ENCODE measurements at places on chromosomes 6 and 20. TPM values are rescaled to one million over a fixed set of nuclear protein-coding genes. Genes with fewer than 3 reads are reported as not detected.

The OOEP gene
- polyA plus RNA-seq = not detected

The COX4I2 gene
- 13.2 TPM for polyA plus RNA-seq

- no peak overlapping the region for H3K4me3 ChIP-seq
- no peaks in the 10 kb centered on the region for H3K27me3 ChIP-seq
- H3K36me3 ChIP-seq = no peaks in the 10 kb centered on the region
- H3K4me1 ChIP-seq = no peaks in the 10 kb centered on the region
- DNase-seq = no peak
- no peak overlapping the region for H3K27ac ChIP-seq
Measured at GRCh38 chr6:25487012-25487411, 165.0 kb upstream of the SCGN start.

DNA sequence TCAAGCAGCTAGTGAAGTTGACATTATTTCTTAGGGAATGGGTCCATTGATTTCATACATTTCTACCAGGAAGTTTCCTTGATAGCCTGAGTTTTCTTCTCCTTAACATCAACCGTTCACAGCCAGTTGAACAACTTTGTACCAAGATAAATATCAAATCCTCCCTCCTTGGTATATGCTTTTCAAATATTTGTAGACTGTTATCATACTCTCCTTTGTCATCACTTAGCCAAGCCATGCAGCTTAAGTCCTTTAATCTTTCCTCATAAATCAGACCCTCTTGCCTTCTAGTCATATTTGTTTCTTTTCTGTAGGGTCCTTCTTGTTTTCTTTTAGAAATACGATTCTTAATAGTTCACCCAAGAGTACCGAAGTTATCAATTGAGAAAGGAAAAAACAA is 25.6 kb downstream of the RFX6 start:
- no peak for DNase-seq
- H3K4me3 ChIP-seq = no peak overlapping the region
- H3K4me1 ChIP-seq = no peaks in the 10 kb centered on the region
- H3K27ac ChIP-seq = no peak overlapping the region
- H3K27me3 ChIP-seq = no peaks in the 10 kb centered on the region

DNA sequence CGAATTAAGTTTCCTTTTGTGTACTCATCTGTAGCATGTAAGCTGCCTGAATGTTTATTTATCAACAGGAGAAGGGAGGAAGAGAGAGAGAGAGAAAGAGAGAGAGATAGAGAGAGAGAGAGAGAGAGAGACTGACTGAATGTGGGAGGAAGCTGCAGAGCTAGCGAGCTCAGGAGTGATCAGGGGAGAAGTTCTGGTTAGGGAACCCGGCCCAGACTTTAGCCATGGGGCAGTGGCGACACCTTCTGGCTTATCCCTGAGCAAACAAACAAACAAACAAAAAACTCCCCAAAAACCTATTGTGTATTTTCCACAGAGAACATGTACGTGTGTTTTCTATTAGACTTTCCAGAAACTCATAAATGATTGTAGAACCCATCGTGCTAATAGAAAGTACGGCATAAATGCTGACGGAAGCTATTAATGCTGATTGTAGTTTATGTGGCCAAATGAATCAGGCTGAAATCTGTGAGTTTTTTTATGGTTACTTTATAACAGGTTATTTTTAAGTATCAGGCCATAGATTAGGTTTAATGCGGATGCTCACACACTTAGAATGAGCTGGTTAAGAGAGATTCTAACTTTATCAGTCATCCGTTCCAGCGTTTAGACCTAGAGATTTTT is 92.8 kb downstream of the CLIC5 start:
- no peaks in the 10 kb centered on the region for H3K27me3 ChIP-seq
- peak; percentile 59 for DNase-seq
- H3K27ac ChIP-seq = no peak overlapping the region
- peaks cover 26% of the 10 kb centered on the region for H3K4me1 ChIP-seq

- H3K4me1 ChIP-seq = peaks cover 18% of the 10 kb centered on the region
- no peak overlapping the region for H3K4me3 ChIP-seq
Measured at GRCh38 chr20:45937765-45938164, 3.3 kb downstream of the PCIF1 start.

DNA sequence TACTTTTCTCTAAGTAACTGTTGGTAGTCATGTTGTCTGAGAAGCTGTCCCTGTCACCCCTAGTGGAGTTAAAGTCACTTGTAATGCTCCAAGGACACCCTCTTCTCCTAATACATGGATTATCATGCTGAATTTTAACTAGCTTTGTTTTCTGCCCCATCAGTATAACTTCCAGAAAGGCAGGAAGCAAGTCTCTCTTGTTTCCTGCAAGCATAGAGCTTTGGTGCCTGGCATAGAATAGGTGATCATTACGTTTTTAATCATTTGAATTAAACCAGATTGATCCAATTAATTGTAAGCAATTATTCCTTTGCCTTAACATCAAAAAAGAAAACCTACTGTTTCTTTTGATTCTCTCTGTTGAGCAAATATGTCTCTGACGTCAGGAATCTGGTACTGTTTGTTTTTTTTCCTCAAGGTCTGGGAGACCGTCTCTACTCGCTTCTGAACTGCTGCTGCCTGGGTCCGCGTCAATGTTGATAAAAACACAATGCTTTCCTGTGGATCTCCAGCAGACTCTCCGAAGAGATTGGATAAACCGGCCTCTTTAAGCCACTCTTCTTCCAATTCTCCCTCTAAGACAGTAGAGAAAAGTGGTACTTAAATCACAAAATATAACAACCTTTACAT is 71.8 kb downstream of the ARHGAP18 start:
- DNase-seq = no peak
- no peak overlapping the region for H3K27ac ChIP-seq
- H3K36me3 ChIP-seq = peaks cover 20% of the 10 kb centered on the region
- no peak overlapping the region for H3K4me3 ChIP-seq
- peaks cover 22% of the 10 kb centered on the region for H3K4me1 ChIP-seq

GRCh38 chr6:120918137-120918536 is 416.1 kb downstream of the TBC1D32 start:
- no peak overlapping the region for H3K4me3 ChIP-seq
- H3K27me3 ChIP-seq = no peaks in the 10 kb centered on the region
- H3K36me3 ChIP-seq = no peaks in the 10 kb centered on the region
- DNase-seq = no peak

DNA sequence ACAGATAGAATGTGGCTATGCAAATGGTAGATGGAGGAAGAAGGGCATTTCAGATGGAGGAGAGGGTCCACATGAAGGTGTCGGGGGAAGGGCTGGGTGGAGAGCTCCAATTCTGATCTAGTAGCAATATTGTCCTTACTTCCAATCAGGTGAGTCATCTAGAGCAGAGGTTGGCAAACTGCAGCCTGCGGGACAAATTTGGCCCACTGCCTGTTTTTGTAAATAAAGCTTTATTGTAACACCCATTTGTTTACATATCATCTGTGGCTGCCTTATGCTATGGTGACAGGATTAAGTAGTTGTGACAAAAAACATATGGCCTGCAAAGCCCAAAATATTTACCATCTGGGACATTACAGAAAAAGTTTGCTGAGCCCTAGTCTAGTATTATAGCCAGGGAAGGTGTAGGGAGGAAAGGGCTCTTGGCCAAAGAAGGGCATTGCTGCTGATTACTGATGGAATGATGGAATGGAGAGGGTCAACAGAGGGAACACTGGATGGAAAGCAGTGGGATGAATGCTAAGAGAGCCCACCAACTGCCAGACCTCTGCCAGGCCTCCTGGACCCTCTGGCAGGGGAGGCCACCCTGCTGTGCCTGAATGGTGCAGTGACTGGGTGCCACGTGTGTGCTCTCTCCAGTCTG is 79.8 kb downstream of the SLC22A23 start:
- peaks cover 12% of the 10 kb centered on the region for H3K4me1 ChIP-seq
- no peak overlapping the region for H3K4me3 ChIP-seq
- no peak for DNase-seq

DNA sequence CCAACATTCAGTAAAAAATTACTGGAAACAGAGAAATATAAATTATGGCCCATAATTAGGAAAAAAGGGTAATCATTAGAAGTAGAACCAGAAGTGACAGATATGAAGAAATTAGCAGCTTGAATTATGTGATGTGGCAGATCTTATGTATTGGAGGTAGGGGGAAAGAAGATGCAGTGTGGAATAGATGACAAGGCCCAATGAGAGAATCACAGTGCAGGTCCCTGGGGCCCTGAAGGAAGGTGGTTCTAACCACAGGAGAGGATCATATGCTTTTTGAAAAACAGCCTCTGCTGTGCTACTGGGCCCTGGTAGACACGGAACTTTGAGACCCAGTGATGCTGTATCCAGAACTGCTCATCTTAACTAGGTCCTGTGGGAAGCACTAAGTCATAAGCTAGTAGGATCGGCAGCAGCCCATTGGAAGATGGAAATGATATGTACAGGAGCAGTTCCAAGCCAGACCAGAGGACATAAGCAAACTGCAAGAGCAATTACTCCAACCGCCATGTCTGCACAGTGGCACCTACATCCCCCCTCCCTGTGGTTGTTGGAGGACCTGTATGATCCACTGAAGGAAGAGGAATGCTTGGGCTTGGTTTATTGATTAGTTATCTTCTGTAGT is 14.2 kb downstream of the HEBP2 start:
- H3K27ac ChIP-seq = no peak overlapping the region
- peaks cover 8% of the 10 kb centered on the region for H3K36me3 ChIP-seq
- H3K4me3 ChIP-seq = no peak overlapping the region
- no peak for DNase-seq

GRCh38 chr6:39669207-39669972 is 55.8 kb downstream of the KIF6 start:
- no peaks in the 10 kb centered on the region for H3K36me3 ChIP-seq
- H3K4me3 ChIP-seq = no peak overlapping the region
- H3K27me3 ChIP-seq = no peaks in the 10 kb centered on the region
- no peak overlapping the region for H3K27ac ChIP-seq
- no peak for DNase-seq
- no peaks in the 10 kb centered on the region for H3K4me1 ChIP-seq

DNA sequence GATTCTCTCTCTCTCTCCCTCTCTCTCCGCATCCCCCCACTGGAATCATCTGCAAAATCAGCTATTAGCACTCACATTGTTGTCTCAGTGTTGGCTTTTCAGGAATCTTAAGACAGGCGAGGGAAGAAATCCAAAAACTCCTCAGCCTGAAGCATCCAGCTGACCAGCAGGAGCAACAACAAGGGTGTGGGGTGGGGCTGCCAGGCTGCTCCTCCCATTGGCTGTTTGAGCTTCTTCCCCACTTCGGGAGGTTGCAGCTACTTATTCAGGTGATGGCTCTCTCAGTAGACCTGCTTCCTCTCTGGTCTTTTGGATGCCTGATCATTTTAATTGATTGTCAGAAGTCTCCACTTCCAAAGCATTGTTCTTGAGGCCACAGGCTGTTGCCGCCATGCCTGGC is 24.1 kb upstream of the SLC32A1 start:
- no peak overlapping the region for H3K4me3 ChIP-seq
- no peak overlapping the region for H3K27ac ChIP-seq
- H3K36me3 ChIP-seq = no peaks in the 10 kb centered on the region
- H3K27me3 ChIP-seq = peaks cover 55% of the 10 kb centered on the region
- H3K4me1 ChIP-seq = no peaks in the 10 kb centered on the region
- no peak for DNase-seq

- no peaks in the 10 kb centered on the region for H3K4me1 ChIP-seq
- peaks cover 7% of the 10 kb centered on the region for H3K27me3 ChIP-seq
- no peak for DNase-seq
- H3K4me3 ChIP-seq = no peak overlapping the region
Measured at GRCh38 chr6:45677381-45678284, 299.9 kb upstream of the SUPT3H start.

- H3K27me3 ChIP-seq = no peaks in the 10 kb centered on the region
- H3K27ac ChIP-seq = no peak overlapping the region
- H3K4me1 ChIP-seq = no peaks in the 10 kb centered on the region
Measured at GRCh38 chr20:47821481-47822100, 36.3 kb upstream of the SULF2 start.

DNA sequence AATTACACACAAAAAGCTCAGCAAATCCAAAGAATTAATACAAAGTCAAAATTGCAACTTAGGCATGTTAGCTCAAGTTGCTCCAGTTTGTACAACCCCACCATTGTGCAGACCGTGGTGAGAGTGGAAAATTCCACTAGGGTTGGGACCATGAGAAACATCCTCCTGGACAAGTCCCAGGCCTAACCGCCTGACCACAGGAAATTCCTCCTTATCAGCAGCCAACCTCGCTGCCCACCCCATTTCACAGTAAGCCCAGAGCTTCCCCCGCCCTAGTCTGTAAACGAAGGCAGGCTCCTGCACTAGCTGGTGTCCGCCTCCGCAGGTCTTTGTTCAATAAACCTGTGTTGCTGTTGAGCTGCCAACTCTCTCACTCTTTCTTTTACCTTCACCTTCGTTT is 1023.3 kb downstream of the EYS start:
- no peaks in the 10 kb centered on the region for H3K4me1 ChIP-seq
- H3K27ac ChIP-seq = no peak overlapping the region
- DNase-seq = no peak
- no peak overlapping the region for H3K4me3 ChIP-seq
- H3K27me3 ChIP-seq = no peaks in the 10 kb centered on the region

GRCh38 chr6:155013457-155013876 is 18.4 kb downstream of the TIAM2 start:
- no peak overlapping the region for H3K4me3 ChIP-seq
- H3K4me1 ChIP-seq = no peaks in the 10 kb centered on the region
- H3K27ac ChIP-seq = no peak overlapping the region
- no peaks in the 10 kb centered on the region for H3K36me3 ChIP-seq
- no peak for DNase-seq

- H3K4me1 ChIP-seq = peaks cover 23% of the 10 kb centered on the region
- H3K27ac ChIP-seq = no peak overlapping the region
- H3K36me3 ChIP-seq = no peaks in the 10 kb centered on the region
- no peaks in the 10 kb centered on the region for H3K27me3 ChIP-seq
- no peak for DNase-seq
Measured at GRCh38 chr6:40606526-40606925, 19.4 kb upstream of the LRFN2 start.

DNA sequence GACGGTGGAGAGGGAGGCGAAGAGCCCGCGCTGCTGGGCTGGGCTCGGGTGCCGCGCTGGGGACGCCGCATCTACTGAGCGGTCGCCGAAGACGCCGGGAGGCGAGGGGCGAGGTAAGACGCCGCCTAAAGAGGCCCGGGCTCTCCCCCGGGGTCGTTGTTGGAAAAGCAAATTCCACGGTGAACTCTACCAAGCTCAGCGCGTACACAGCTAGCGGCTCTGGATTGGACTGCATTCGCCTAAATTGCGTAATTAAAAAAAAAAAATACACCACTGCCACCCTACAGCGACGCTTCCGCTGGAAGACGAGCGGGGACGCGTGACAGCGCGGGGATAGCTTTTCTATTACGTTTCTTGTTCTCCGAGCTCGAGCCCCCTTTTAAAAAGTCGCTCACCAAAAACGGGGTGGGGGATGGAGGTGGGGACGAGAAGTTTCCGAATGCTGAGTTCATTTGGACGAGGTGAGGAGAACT is 92.0 kb upstream of the PRDM1 start:
- H3K27ac ChIP-seq = peak overlapping the region; percentile 69
- peaks cover 18% of the 10 kb centered on the region for H3K4me1 ChIP-seq

GRCh38 chr6:153720732-153721131 is 318.3 kb upstream of the OPRM1 start:
- H3K4me1 ChIP-seq = no peaks in the 10 kb centered on the region
- H3K27ac ChIP-seq = no peak overlapping the region
- H3K4me3 ChIP-seq = no peak overlapping the region
- no peak for DNase-seq

- no peak overlapping the region for H3K4me3 ChIP-seq
- no peaks in the 10 kb centered on the region for H3K27me3 ChIP-seq
- no peaks in the 10 kb centered on the region for H3K4me1 ChIP-seq
- DNase-seq = no peak
Measured at GRCh38 chr6:34017106-34017805, 128.6 kb downstream of the GRM4 start.

GRCh38 chr6:43742285-43742684 is 27.7 kb upstream of the VEGFA start:
- no peaks in the 10 kb centered on the region for H3K4me1 ChIP-seq
- no peak for DNase-seq
- H3K27ac ChIP-seq = no peak overlapping the region
- H3K27me3 ChIP-seq = no peaks in the 10 kb centered on the region
- H3K36me3 ChIP-seq = no peaks in the 10 kb centered on the region

Measured in psoas muscle (tissue), 8 donors.